ENCODE measurements at places on chromosomes 5 and 9.

DNA sequence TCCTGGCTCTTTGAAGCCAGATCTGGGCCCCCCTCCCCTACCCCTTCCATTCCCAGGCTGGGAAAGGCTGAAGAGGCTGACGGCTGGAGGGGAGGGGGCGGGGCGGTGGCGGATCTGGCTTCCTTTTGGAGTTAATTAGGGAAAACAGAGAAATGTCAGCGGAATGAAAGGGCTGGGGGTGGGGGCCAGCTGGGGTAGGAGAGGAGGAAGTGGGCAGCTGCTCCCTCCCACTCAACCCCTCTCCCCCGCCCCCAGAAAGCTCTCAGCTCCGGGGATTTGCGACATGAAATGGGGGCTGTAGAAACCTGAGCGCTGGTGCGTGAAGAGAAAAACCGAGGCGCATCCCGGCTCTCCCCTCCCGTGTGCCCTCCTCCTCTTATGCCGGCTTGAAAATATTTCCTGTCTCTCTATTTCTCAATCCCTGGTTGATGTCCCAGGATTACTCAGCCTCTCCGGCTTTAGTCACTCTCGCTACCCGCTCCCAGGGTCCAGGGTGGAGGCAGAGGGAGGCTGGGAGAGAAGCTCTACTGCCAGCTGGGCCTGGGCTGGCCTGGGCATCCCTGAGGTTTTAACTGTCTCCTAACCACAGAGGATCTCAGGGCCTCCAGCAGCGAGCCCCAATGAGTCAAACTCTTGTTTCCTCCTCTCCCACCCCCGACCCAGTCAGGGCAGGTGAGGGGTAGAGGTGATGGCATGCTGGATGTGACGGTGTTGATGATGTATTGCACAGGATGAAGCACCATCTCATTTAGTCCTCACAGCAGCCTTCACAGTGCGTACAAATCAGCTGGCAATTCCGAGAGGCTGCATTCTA is 20.1 kb downstream of the PCDHGC5 start:
- peak; percentile 93 for DNase-seq

DNA sequence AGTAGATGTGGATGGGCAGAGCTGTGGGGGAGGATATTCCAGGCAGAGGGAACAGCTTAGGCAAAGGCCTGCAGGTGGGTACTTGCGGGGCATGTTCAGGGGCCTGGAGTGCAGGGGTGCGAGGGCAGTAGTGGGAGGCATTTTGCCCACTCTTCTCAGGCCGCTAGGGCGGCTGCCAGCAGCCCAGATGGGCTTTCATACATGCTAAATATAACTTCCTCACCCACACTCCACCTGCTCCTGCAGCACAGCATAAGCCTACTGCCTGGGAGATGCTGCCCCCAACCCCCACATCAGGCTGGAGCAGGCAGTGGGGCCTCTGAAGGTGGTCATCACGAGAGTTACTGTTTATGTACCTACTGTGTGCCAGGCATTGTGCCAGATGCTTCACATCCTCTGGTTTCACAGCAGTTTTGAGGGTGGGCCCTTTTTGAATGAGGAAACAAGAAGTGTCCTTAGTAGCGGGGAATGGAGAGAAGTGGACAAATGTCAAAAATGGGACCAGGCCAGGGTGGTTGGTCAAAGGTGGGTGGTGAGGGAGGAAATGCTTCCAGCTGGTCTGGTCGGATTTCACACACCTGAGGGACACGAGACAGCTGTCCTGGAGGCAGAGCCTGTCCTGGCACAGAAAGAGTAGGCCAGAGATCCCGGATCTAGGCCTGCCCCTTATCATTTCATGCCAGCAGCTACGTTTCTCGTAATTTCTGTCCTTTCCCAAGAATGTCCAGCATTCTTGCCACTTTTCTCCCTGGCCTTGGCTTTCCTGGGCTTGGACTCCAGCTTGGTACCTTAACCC is 12.1 kb downstream of the RGS14 start:
- DNase-seq = no peak

DNA sequence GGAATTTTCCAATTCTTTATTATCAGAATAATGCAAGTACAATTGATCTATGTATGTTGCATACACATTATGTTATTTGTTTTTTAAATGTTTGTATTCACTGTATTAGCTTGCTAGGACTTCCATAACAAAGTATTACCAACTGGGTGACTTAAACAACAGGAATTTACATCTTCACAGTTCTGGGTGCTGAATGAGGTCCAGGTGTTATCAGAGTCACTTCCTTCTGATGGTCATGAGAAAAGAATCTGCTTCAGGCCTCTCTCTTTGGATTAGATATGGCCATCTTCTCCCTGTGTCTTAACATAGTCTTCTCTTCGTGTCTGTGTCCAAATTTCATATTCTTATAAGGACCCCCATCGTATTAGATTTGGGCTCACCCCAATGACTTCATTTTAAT is 229.1 kb upstream of the TRPC7 start:
- DNase-seq = no peak

- no peak for DNase-seq
Measured at GRCh38 chr9:37675661-37676060, 24.9 kb downstream of the FRMPD1 start.

DNA sequence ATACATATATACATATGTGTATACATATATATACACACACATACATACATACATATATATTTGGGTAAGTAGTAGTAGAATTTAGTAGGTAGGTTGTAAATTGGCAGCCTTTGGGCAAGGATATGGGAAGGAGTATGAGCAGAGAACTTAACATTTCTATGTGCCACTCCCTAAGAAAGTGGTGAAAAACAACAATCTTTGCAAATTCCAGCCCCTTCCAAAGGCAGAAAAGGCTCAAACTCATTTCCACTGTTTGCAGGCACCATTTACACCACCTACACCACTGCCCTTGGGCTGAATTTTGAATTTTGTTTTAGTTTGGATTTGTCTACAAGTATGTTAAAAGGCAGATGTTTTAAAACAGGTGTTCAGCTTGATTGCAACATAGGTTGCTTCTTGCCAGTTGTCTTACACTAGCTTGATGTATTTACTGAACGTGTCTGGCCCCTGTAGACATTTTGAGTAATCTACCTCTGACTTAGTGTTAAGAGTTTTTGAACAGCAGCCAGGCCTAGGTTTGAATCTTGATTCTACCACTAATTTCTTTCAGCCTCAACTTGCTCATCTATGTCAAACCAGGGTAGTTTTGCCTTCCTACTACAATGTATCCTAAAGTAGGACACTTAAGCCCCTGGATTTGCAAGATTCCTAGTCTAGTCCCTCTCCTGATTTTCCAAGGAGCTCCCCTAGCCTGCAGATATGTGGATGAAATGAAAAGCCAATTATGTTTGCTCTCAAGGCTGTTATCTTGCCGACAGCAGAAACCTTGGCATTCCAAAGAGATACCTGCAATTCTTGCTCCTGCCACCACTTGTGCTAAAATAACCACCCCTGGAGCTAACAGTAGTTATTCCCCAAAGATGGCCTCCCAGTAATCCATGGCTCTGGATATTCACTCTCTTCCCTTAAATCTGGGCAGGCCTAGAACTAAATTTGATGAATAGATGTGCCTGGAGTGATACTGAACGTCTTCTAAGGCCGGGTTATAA is 156.2 kb upstream of the SLC44A1 start:
- no peak for DNase-seq

DNA sequence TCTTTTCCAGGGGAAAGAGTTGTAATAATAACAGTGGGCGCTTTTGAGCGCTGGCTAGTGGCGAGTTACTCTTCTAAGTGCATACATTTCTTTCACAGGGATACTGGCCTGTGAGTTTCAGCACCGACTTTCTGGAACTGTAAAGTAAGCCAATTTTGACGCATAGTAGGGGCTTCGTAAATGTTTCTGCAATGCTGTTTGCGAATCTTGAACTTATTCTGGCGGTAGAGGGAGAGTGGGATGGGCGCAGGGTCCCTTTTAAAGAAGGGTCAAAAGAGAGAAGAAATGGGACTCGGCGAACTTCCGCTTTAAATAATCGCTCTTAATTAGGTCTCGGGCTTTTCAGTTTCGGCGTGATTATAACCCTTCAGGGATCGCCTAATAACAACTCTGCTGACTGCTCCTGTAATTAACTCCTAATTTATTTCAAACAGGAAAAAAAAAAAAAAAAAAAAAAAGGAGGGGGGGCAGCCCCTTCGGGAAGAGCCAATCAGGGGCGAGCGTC is 351 bp upstream of the MSX2 start:
- no peak for DNase-seq

GRCh38 chr9:132651259-132651658 is 18.5 kb downstream of the DDX31 start:
- DNase-seq = no peak
